ENCODE measurements at places on chromosomes 1 and 21. TPM values are rescaled to one million over a fixed set of nuclear protein-coding genes. Genes with fewer than 3 reads are reported as not detected.

- no peak overlapping the region for H3K4me3 ChIP-seq
- no peak overlapping the region for H3K27ac ChIP-seq
- DNase-seq, result no peak
- H3K27me3 ChIP-seq, result peaks cover 7% of the 10 kb centered on the region
- peaks cover 9% of the 10 kb centered on the region for H3K4me1 ChIP-seq
- H3K36me3 ChIP-seq, result no peaks in the 10 kb centered on the region
Measured at GRCh38 chr1:154876842-154877369, 6.8 kb upstream of the KCNN3 start.

Gene S1PR1
- 75.9 TPM for total RNA-seq

Gene SYNC
- total RNA-seq, result not detected

Gene NPPB
- total RNA-seq, result not detected

DNA sequence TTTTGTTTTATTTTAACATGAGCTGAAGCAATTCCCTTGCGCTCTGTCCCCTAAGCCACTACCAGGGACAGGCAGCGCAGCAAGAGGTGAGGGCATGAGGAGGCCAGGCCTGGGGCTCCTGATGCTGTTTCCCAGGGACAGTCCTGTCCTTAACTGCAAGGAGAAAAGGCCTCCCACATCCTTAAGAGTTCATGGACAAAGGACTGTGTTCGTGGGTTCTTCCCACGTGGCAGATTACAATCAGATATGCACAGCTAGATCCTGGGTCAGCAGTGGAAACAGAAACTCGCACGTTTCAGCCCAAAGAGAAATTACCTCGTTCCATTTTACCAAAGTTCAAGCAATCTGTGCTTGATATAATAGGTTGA is 85.8 kb downstream of the MIS18A start:
- no peak overlapping the region for H3K27ac ChIP-seq
- H3K27me3 ChIP-seq, result peaks cover 3% of the 10 kb centered on the region
- H3K4me3 ChIP-seq, result no peak overlapping the region
- no peak for DNase-seq
- H3K36me3 ChIP-seq, result no peaks in the 10 kb centered on the region

Gene LCA5L
- total RNA-seq, result 0.27 TPM

Gene CD1B
- not detected for total RNA-seq

GRCh38 chr1:177825276-177825901 is 144.5 kb downstream of the SEC16B start:
- H3K27ac ChIP-seq, result no peak overlapping the region
- H3K27me3 ChIP-seq, result no peaks in the 10 kb centered on the region
- no peak overlapping the region for H3K4me3 ChIP-seq
- DNase-seq, result no peak

- no peaks in the 10 kb centered on the region for H3K36me3 ChIP-seq
- no peaks in the 10 kb centered on the region for H3K27me3 ChIP-seq
Measured at GRCh38 chr1:44034423-44034822, 3.2 kb upstream of the SLC6A9 start.

- no peak overlapping the region for H3K4me3 ChIP-seq
- no peaks in the 10 kb centered on the region for H3K4me1 ChIP-seq
- no peak overlapping the region for H3K27ac ChIP-seq
- H3K27me3 ChIP-seq, result no peaks in the 10 kb centered on the region
- DNase-seq, result no peak
- peaks cover 2% of the 10 kb centered on the region for H3K36me3 ChIP-seq
Measured at GRCh38 chr1:15732686-15733081, 3.4 kb upstream of the SLC25A34 start.

Gene COL11A1
- total RNA-seq, result not detected

Gene SYT6
- not detected for total RNA-seq

- peaks cover 5% of the 10 kb centered on the region for H3K27me3 ChIP-seq
- no peak overlapping the region for H3K27ac ChIP-seq
- no peak for DNase-seq
- no peaks in the 10 kb centered on the region for H3K36me3 ChIP-seq
Measured at GRCh38 chr1:98766255-98766654, 104.7 kb downstream of the SNX7 start.

- peak; percentile 13 for DNase-seq
- H3K4me3 ChIP-seq, result no peak overlapping the region
- peaks cover 10% of the 10 kb centered on the region for H3K27me3 ChIP-seq
- H3K4me1 ChIP-seq, result peaks cover 16% of the 10 kb centered on the region
- no peaks in the 10 kb centered on the region for H3K36me3 ChIP-seq
- no peak overlapping the region for H3K27ac ChIP-seq
Measured at GRCh38 chr21:38352536-38353219, 95.9 kb downstream of the KCNJ15 start.

Gene AIRE
- not detected for total RNA-seq

GRCh38 chr1:56295949-56296929 is 283.1 kb downstream of the PLPP3 start:
- H3K36me3 ChIP-seq, result no peaks in the 10 kb centered on the region
- no peak for DNase-seq
- no peak overlapping the region for H3K4me3 ChIP-seq
- H3K4me1 ChIP-seq, result no peaks in the 10 kb centered on the region
- H3K27ac ChIP-seq, result no peak overlapping the region

- H3K4me1 ChIP-seq, result peaks cover 9% of the 10 kb centered on the region
- peaks cover 29% of the 10 kb centered on the region for H3K27me3 ChIP-seq
- no peak for DNase-seq
- no peak overlapping the region for H3K27ac ChIP-seq
- no peak overlapping the region for H3K4me3 ChIP-seq
Measured at GRCh38 chr1:27931759-27932158, 3.0 kb upstream of the SMPDL3B start.

DNA sequence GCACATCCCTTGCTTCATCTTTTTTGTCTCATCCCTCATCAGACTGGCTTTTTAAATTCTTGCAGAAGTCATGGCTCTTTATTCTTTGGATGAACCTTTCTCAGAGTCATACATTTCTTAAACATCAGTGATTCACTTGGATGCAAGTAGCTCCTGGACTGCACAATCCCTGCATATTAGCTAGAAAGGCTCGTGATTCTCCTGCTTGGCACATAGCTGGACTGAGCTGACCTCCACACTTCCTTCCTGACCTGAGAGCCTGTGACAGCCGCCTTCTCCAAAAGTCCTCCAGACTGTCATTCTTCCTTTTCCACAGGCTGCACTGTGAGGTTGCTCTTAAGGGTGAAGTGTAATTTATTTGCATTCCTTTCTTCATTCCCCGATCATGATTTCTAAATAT is 109.4 kb downstream of the RGL1 start:
- H3K4me3 ChIP-seq, result no peak overlapping the region
- H3K27ac ChIP-seq, result no peak overlapping the region
- peaks cover 18% of the 10 kb centered on the region for H3K4me1 ChIP-seq
- no peak for DNase-seq
- peaks cover 3% of the 10 kb centered on the region for H3K36me3 ChIP-seq

DNA sequence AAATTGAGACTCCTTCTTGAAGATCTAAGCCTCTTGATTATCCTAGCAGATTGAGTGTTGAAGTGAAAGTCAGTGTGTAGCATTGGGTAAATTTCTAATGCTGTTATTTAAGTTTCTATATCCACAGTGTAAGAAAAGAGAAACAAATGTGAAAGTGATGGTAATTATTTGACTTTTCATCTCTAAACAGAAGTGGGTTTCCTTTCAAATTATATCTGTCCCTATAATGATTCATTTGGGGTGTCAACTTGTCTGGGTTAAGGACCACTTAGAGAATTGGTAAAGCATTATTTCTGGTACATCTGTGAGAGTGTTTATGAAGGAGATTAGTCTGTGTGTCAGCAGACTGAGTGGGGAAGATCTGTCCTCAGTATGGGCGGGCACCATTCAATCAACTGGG is 133.0 kb upstream of the HMCN1 start:
- DNase-seq, result no peak
- no peaks in the 10 kb centered on the region for H3K36me3 ChIP-seq
- H3K4me3 ChIP-seq, result no peak overlapping the region

GRCh38 chr1:11339346-11340232 is 66.6 kb downstream of the UBIAD1 start:
- H3K27me3 ChIP-seq, result peaks cover 25% of the 10 kb centered on the region
- H3K36me3 ChIP-seq, result no peaks in the 10 kb centered on the region
- H3K27ac ChIP-seq, result no peak overlapping the region
- DNase-seq, result no peak
- H3K4me1 ChIP-seq, result peaks cover 2% of the 10 kb centered on the region

GRCh38 chr1:202643397-202644218 is 66.6 kb downstream of the SYT2 start:
- H3K27me3 ChIP-seq, result peaks cover 84% of the 10 kb centered on the region
- H3K36me3 ChIP-seq, result no peaks in the 10 kb centered on the region
- H3K4me3 ChIP-seq, result peak overlapping the region; percentile 40

Gene MCOLN2
- 20.4 TPM for total RNA-seq

DNA sequence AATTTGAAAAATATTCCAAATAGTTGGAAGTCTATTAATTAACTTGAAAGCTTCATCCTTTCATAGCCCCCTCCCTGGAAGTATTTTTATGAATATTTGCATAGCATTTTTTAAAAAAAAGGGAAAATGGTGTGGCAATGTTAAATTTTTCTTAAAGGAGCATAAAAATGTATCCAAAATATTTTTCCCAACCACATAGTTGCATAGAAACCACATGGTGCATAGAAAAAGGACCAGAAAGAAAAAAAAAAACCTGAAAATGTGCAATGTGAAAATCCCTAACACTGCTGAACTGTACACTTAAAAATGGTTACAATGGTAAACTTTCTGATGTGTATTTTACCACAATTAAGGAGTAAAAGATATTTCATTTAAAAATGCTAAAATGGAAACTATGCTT is 8.0 kb downstream of the C1orf167 start:
- no peak for DNase-seq
- no peaks in the 10 kb centered on the region for H3K4me1 ChIP-seq
- no peak overlapping the region for H3K4me3 ChIP-seq
- H3K27ac ChIP-seq, result no peak overlapping the region

Gene ZNF648
- not detected for total RNA-seq

GRCh38 chr1:12096615-12097014 is 33.5 kb downstream of the TNFRSF8 start:
- DNase-seq, result no peak
- H3K4me1 ChIP-seq, result no peaks in the 10 kb centered on the region
- no peaks in the 10 kb centered on the region for H3K27me3 ChIP-seq
- H3K27ac ChIP-seq, result no peak overlapping the region
- H3K36me3 ChIP-seq, result peaks cover 3% of the 10 kb centered on the region
- H3K4me3 ChIP-seq, result no peak overlapping the region

GRCh38 chr1:5370311-5370710 is 621.9 kb downstream of the NPHP4 start:
- H3K4me3 ChIP-seq, result no peak overlapping the region
- peaks cover 1% of the 10 kb centered on the region for H3K36me3 ChIP-seq
- H3K4me1 ChIP-seq, result peaks cover 10% of the 10 kb centered on the region
- H3K27me3 ChIP-seq, result no peaks in the 10 kb centered on the region

Gene DHX9
- 318 TPM for total RNA-seq

- no peak overlapping the region for H3K27ac ChIP-seq
- no peak overlapping the region for H3K4me3 ChIP-seq
- no peaks in the 10 kb centered on the region for H3K4me1 ChIP-seq
Measured at GRCh38 chr1:106290805-106291501, 765.5 kb upstream of the PRMT6 start.

DNA sequence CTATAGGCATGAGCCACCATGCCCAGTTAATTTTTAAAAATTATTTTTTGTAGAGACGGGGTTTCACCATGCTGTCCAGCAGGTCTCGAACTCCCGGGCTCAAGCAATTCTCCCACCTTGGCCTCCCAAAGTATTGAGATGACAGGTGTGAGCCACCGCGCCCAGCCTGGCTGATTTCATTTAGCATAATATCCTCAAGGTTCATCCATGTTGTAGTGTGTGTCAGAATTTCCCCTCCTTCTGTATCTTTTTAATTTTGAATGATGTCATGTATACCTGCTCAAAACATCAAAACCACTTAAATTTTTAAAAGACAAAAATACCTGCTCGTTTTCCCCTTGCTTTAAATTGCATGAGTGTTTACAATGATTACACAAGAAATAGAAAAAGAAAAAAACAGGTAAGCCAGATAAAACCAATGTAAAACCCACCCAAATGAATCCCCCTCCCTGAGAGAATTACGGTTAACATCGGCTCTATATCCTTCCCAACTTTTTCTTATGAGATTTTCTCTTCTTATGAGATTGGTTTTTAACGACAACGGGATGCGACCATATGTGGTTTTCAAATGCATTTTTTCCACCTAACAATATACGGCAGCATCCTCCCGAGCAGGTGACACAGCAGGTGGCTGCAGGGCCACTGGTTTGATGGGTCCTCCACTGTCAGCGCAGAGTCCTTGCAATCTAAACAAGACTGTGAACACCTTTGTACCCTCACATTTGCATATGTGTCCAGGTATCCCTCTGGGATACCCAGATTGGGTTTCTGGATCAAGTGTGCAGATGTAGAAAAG is 22.1 kb downstream of the IFFO2 start:
- peak overlapping the region; percentile 70 for H3K27ac ChIP-seq
- no peak for DNase-seq
- H3K27me3 ChIP-seq, result no peaks in the 10 kb centered on the region
- no peaks in the 10 kb centered on the region for H3K36me3 ChIP-seq

Gene KCNJ10
- total RNA-seq, result not detected

GRCh38 chr1:50595874-50596273 is 172.6 kb upstream of the DMRTA2 start:
- no peak overlapping the region for H3K27ac ChIP-seq
- no peaks in the 10 kb centered on the region for H3K27me3 ChIP-seq
- peaks cover 22% of the 10 kb centered on the region for H3K36me3 ChIP-seq
- H3K4me1 ChIP-seq, result no peaks in the 10 kb centered on the region
- DNase-seq, result no peak
- no peak overlapping the region for H3K4me3 ChIP-seq

DNA sequence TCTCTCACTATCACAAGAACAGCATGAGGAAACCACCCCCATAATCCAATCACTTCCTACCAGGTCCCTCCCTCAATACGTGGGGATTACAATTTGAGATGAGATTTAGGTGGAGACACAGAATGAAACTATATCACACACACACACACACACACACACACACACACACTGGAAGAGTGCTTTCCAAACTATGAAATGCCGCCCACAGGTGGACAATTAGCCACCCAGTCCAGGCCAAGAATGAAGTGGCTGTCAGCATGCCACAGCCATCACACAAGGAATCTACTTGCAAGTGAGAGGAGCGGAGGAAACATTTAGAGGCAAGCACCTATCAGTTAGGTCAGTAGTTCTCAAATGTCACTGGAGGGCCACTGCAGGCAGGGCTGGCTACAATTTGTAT is 105.4 kb upstream of the HOOK1 start:
- no peak overlapping the region for H3K27ac ChIP-seq
- H3K27me3 ChIP-seq, result no peaks in the 10 kb centered on the region
- H3K36me3 ChIP-seq, result peaks cover 8% of the 10 kb centered on the region
- no peaks in the 10 kb centered on the region for H3K4me1 ChIP-seq

Gene ARTN
- total RNA-seq, result 0.16 TPM

DNA sequence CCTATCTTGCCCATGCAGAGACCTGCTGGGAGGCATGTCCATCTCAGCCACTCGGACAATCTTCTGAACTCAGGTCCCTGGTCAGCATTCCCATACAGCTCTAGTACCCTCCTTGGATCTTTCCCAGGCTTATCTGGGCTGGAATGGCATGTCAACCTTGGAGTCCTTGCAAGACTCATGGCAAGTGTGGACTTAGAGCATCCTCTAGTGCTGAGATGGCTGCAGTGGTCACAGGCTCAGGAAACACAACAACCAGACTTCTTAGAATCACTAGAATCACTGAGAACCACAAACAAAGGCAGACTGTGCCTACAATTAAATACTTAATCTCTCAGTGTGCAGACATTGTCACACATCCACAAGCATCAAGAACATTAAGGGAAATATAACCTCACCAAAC is 73.1 kb upstream of the TSHB start:
- H3K4me1 ChIP-seq, result no peaks in the 10 kb centered on the region
- no peaks in the 10 kb centered on the region for H3K36me3 ChIP-seq
- DNase-seq, result no peak
- H3K27me3 ChIP-seq, result peaks cover 37% of the 10 kb centered on the region

Gene KRTAP19-6
- total RNA-seq, result not detected

GRCh38 chr1:8350914-8351684 is 33.2 kb downstream of the SLC45A1 start:
- peaks cover 4% of the 10 kb centered on the region for H3K4me1 ChIP-seq
- no peak for DNase-seq
- peaks cover 3% of the 10 kb centered on the region for H3K27me3 ChIP-seq
- no peak overlapping the region for H3K27ac ChIP-seq
- no peaks in the 10 kb centered on the region for H3K36me3 ChIP-seq
- no peak overlapping the region for H3K4me3 ChIP-seq
